ENCODE measurements at places on chromosomes 4 and X.

DNA sequence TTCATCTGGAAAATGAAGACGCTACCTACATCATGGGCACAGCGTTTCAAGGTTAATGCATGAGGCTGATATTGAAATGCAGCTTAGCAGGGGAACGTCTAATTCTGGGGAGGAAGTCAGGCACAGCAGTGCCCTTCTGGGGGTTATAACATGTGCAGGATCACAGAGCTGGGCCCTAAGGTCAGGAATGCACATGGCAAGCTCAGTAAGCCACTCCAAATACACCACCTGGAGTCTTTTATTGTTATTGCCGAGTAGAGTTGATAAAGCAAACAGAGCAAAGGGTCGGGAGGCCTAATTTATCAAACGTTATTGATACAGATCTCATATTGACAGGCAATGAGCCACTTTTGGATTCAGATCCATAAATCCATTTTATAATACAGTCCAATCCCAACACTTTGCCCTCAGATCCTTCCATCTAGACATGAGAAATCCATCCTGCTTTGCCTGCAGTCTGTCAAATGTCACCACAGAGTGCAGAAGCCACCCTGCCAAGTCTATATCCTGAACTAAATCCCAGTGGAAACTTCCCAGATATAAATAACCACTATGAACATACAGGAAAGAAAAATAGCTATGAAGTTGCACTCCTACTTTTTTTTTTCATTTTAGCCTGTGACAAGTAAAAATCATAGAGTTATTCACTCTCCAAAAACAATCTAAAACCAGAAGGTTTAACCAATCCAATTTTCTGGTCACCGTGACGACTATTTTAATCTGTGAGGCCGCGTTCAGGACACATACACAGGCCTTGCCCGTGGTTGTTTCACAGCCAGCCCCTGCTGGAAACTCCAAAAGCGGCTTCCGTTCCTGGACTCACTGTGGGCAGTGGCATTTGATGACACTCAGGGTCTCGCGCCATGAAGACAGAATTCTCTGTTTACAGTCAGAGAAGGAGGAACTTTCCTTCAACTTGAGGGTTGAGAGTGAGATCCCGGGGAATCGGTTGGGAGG, 335.4 kb downstream of the DHX15 start:
- no peak for ATAC-seq

DNA sequence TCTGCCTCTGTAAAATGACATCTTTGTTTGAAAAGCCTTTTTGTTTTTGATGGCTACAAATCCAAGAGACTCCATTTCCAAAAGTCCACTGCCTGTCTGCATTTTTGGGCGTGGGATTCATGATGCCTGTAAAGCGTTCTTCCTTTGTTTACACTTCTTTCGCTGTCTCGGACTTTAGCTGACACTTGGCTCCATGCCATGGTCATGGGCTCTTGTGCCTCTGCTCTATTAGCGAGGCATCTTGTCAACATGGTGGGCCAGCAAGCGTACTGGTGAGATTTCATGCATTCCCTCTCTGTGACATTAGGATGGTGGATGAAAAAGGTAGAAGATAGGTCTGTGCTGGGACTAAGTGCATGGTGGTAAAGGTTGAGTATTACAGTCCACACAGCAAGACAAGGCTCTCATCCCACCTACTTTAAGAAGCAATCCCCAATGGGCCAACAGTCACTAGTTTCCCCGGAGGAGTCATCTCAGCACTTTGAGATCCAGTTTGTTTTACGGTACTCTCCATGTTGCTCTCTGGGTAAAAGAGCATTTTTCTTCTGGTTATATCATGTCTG, 298.2 kb upstream of the KLF3 start:
- ATAC-seq: no peak

DNA sequence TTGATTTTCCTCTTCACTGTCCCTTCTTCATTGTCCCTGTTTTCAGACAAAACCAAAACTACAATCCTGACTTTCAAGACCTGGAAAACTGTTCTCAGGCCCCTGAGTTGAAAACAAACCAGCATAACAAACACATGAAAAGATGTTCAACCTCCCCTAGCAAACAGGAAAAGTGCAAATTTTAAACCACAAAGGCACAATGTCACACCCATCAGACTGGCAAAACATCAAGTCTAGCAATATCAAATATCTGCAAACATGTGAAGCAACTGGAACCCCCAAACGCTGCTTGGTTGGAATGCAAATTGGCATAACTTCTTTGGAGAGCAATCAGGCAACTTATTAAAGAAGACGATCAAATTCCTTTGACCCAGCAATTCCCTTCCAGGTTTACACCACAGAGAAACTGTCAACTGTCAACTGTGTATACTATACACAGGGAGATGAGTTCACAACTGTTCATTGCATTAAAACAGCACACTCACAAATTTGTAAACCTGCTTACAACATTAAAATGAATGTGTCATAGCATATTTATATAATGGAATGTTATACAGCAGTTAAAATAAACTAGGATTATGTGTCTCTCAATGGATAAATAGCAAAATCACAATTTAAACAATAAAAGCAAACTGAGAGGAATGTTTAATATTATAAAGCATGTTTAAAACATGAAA, 7.0 kb downstream of the USP46 start:
- no peak for ATAC-seq

DNA sequence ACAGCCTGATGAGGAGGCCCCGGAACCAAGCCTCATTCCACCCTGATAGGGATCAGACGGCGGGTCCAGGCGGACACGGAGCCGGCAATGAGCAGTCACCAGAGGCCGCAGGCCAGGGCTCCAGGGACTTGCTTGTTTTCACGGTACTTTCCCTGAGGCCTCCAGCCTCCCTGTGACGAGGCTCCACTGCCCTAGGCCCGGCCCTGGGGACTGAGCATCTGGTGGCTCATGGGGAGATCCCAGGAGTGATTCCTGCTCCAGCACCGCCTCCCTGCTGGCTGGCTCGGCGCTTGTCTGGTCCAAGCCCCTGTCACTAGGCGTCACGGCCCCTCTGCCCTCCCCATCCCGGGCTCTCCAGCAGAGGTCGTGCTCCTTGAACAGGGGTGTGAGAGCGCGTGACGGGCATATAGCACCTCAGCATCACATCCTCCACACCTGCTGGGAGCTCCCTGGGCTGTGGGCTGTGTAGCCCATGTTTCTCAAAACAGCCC, 14.1 kb downstream of the HTRA3 start:
- no peak for ATAC-seq

- ATAC-seq: no peak
These were observed 28.2 kb upstream of the HMGB3 start for GRCh38 chrX:150954951-150955350.

DNA sequence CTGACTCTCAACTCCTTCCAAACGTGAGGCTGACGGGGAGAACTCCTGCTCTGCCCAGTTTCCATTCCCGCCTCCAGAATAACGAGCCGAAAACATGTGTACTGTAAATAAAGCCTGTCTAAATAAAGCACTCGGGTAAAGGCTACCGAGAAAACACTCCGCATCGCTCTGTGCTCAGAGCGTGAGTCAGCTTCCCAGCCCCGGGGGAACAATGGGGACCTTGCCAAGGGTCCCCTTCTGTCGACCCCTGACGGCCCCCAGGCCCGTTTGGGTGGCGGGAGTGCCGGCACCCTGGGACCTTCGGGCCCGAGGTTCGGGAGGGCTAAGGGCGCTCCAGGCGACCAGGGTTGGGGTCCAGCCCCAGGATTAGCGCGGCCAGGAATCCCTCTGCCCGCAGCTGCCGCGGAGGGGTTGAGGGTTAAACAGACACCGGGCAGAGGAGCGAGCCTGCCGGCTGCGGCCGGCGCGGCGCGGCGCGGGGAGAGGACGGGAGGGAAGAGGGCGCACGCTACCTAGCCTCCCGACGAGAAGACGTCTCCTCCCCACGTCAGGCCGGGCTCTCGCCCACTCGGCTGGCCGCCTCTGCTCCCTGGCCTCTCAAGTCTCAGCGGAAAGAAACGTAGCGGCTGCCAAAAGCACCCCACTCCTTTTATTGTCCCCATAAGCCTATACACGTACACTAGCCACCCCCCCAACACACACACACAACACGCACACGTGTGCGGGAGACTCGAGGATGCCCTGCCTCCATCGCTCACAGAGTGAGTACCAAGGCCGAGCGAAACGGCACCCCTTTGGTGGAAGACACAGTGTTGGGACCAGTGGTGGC, 85.5 kb downstream of the BCOR start:
- peak; percentile 11 for ATAC-seq

GRCh38 chr4:119955256-119955655, 111.4 kb downstream of the MAD2L1 start:
- ATAC-seq: no peak

- ATAC-seq: no peak
These were observed 97.4 kb upstream of the CAMK2D start for GRCh38 chr4:113858924-113859323.

DNA sequence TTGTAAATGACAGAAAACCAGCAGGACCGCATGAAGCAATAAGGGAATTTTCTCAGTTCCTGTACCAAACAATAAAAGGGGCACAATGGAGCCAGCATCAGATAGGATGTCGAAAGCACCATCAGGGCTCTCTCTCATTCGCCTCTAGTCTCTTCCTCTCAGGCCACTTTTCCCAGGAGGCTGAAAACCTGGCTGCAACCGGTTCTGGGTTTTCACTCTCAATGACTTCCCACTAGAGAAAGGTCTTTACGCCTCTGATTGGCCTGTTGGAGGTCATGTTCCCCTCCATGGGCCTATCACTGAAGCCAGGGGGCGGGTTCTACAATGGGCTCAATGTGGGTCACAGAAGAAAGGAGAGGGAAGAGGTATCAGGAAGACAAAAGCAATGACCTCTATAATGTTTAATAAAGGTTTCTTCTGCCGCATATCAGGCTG, 29.3 kb downstream of the ZNF827 start:
- peak; percentile 50 for ATAC-seq

GRCh38 chr4:177108708-177109107, 201.0 kb upstream of the NEIL3 start:
- no peak for ATAC-seq

- ATAC-seq: no peak
These were observed 547.8 kb upstream of the PCDH7 start for GRCh38 chr4:30172416-30172815.

DNA sequence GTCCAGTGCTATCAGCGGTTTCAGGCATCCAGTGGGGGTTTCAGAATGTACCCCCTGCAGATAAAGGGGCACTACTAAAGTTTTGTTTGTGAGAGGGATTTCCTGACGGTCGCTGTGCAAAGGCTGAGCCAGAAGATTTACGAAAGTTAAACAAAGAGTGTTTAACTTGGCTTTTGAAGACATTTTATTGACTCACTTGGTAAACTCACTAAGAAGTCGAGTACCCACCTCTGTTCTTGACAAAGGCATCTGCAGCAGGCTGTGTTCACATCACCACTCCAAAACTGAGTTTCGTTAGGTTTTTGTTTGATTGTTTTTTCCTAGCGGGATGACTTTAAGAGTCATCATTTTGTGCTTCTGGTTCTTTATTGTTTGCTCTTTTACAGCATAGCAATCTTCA, 143.9 kb upstream of the TBL1X start:
- ATAC-seq: no peak

DNA sequence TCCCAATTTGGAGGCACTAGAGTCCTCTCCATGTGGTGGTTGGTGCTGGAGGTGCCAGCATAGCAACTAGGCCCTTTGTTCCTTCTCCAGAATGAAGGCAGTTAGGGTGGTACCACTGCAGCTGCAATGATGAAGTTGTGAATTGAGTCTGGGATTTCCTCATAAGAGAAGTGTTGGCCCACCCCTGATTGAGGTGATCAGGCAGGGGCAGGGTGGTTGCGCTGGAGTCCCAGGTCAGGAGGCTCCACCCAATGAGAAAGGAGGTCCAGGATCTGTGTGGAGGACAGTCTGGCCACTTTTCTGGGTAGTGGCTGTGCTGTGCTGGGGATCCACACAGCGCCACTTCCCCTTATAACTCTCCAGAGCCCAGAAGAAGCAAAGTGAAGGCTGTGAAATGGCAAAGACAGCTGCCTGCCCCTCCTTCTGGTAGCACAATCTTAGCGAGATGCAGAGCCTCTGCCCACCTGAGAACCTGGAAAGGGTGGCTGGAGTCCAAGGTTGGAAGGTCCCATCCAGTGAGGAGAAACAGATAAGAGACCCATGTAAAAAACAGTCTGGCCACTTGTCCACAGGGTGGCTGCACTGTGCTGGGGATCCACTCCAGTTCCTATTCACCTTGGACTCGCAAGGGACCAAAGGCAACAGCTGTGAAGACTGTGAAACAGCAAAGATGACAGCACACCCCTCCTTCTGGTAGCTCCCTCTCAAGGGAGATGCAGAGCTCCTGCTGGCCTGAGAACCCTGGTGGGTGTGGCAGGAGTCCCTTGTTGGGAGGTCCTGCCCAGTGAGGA, 124.6 kb downstream of the RRAGB start:
- ATAC-seq: no peak

DNA sequence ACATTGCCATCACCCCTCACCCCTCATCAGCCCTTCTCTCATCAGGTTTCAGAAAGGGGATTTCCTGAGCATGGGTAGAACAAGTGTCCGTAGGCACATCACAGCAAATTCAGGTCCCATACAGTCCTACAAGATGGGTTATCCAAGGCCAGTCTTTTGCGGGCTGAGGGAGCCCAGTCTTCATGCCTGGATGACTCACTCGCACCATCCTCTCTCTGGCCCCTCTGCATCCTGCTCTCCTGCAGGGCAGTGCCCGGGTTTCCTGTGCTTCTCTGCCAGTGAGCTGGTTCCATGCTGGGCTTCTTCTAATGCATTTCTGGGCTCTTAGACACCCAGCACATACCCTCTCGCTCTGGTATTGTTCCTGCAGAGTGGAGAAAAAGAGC, 7.3 kb upstream of the INTS6L start:
- ATAC-seq: no peak

- ATAC-seq: peak; percentile 54
These were observed 813 bp downstream of the DIAPH2 start for GRCh38 chrX:96685210-96686099.

- ATAC-seq: no peak
These were observed 4.5 kb downstream of the PLXNB3 start for GRCh38 chrX:153768311-153769157.

DNA sequence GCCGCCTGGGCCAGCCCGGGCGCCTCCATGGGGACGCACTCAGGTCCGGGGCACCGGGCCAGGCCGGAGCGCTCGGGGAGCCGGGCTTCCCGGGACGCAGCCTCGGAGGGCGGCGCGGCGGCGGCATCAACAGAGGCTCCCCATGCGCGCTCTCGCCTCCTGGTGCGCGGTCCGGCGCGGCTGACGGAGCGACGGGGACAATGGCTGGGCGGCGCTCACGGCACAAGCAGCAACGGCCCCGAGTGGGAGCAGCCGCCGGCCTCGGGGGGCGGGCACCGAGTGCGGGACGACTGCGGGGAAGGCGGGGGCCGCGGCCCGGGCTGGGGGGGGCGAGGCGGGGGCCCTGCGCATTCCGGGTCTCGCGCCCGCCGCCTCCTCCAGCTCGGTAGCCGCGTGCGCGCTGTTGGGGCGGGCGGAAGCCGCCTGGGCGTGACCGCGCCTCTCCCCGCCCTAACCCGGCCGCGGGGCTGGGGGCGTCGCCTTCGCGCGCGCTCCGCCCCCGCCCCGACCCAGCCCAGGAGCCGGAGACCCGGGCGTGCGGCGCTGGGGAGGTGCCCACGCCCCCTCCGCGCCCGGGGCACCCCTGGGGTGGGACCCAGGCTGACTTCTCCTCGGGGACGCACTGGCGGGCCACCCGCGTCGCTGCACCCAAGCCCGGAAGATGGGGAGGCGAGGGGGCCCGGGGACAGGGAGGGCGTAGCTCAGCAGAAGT, at the start of gene PRKX:
PRKX (minus strand) TSS at position 425 of the 712 bp plus-strand sequence; CDS start at position 29, 396 bp downstream.
- ATAC-seq: peak; percentile 90

All from stimulated activated memory B cell treated with anti-CD40 and anti-IgM and Interleukin-4, amounts not matched to agents 10 μg/mL and 1 μg/mL and 100 μg/mL, for 72 hours (primary cell).